Ammon's horn (tissue), 1 donor: ENCODE measurements at places on chromosomes 2 and 18.

DNA sequence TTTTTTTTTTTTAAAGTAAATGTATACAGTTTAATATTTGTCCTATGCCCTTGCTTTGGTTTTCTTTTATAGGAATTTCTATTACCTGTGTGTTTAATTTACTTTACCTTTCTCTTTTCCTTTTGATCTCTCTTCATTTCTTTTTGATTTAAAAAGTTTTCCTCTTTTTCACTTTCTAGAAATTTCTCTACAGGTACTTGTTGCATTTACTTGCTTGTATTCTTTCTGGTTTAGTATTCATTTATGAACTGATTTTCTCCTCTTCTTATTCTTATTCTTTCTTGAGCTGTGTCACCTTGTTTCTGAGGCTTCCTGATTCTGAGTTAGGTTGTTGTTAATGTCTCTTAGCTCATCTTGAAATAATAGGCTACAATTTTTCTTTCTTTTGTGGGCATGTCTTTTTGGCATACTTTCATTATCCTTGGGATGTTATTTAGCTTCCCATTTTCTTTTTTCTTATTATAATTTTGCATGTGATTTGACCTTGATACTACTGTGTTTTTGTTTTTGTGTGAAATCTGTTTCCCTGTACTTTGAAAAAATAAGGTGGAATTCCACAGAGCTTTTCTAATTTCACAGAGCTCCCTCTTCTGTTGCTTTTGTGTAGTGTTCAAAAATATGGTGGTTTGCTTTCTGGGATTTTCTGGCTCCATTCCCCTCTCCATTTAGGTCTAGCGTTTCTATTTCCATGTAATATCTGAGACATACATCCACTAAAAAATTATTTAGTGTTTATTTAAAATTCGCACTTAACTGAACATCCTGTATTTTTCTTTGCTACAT, 25.5 kb upstream of the ALMS1 start:
- DNase-seq: peak; percentile 11

DNA sequence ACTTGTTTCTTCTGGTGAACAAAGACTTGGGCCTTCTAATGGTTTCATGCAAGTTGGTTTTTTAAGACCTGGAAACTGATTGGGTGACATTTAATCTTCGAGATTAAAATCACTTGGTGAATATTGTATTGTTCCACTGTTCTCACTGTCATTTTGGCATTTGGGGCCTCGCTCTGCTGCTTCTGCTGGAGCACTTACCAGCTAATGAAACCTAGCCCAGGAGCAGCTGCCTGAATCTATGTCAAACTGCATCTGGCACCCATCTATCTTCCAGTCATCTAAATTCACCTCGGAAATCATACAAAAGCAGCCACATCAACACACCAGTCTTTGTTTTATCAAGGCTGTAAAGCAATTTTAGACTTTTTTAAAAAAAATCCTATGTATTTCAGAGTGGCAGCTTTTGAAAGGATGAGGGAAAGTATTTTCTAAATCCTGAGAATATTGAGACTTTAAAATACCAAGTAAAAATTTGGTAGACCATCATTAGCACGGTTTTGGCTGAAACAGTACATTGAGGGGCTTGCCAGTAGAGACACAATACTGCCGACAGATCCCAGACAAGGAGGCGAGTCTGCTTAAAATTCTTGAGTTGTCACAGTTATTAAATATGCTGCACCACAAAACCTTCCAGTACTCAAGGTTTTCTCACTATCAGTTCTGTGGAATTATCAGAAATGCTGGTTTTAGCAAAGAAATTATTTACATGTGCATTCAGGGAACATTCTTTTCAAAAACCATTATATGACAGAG, 26.1 kb upstream of the SERTAD2 start:
- peak; percentile 15 for DNase-seq

DNA sequence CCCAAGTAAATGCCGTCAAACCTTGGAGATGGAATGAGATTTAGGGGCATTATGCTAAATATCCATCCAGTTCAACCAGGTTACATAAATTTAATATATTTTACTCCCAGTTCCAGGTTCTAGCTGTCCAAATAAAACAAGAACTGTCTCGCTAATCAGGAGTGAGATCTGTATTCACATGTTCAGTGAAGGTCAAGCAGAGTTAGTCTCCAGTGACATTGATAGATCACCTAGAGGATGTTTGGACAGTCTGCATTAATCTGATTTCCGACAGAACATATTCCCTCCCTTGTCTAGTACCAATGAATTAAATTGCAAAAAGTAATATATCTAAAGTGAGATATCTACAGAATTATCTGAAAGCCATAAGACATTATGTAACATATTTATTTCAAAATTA, 979.4 kb upstream of the CNTNAP5 start:
- DNase-seq: no peak

- DNase-seq: no peak
Observed at GRCh38 chr2:99348173-99348572, 11.0 kb downstream of the EIF5B start.

DNA sequence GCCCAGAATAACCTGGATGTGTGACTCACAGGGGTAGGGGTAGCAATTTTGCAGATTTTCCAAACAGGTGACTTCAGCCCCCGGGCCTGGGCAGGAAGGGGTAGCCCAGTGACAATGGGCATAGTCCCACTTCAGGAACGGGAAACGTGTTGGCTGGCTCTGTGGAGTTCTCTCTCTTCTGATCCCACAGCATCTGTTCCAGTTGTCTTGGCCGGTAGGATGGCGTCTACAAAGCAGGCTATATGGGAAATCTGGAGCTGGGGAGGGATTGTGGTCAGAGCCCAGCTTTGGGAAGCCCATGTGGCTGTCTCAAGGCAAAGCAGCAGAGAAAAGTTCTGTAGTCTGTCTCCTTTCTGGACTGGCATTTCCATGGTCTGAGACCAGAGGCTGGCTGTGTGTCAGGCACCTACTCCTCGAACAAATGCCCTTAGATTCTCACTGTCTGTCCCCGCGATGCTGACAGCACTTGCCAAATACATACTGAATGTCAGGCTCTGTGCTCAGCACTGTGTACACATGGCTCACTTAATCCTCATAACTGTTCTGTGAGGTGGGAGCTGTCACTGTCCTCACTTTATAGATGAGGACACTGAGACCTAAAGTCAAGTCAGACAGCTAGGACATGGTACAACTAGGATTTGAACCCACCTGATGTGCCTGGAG, 17.9 kb upstream of the TMEM214 start:
- peak; percentile 53 for DNase-seq

DNA sequence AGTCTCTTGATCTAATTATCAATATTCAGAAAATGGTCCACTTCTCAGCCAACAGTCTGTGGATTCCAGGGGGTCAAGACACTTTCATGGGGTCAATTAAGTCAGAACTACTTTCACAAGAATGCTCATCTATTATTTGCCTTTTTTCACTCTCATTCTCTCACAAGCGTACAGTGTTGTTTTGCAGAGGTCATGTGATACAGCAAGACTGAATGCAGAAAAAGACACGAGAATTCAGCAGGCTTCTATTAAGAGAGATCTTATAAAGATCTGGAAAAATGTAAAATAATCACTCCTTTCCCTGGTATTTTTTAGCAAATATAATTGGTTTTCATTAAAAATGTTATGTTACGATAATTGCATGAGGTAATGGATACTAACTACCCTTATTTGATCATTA, 8.7 kb downstream of the RPRD1A start:
- DNase-seq: peak; percentile 16

DNA sequence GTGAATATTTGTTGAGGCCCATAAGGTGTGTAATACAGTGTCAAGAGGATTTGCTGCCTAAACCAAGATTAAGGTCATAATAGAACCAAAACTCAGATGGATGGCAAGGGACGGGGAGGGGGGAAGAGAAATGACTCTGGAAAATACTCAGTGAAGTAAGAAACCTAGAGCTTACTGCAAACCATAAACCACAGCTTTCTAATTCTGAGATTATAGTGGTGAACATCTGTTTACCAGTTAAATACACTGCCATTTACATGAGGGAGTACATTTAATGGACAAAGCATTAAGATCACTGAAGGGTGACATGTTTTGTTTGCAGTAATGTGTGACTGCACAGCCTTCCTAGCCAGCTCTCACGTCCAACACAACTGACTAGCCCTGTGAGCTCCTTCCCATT, 19.8 kb downstream of the EVX2 start:
- DNase-seq: no peak

DNA sequence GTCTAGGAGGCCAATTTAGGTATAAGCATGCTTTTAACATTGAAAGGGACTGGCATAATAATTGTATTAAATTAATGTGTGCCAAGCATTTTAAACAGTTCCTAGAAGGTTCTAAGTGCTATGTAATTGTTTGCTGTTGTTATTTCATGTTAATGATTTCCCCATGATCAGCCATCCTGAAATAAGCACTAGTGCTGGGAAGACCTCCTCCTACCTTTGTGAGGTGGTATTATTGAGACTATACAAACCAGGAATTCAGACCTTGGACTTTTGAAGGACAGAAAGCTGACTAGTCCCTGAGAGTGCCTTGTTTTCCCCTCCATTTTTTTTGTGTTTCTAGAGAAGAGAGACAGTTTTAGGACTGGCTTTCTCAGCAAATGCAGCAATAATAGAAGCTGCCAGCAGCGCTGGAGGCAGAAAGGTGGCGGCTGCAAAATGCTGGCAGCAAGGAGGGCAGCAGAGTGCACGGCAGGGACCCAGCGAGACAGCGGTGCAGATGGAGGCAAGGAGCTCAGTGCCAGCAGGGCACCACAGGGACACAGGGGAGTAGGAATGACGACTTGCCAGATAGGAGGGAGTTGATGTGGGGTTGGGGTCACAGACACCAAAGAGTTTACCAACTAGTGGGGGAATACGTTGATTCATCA, 25.3 kb downstream of the NABP1 start:
- no peak for DNase-seq

- peak; percentile 74 for DNase-seq
Observed at GRCh38 chr2:70087702-70088597, 673 bp downstream of the PCBP1 start.

DNA sequence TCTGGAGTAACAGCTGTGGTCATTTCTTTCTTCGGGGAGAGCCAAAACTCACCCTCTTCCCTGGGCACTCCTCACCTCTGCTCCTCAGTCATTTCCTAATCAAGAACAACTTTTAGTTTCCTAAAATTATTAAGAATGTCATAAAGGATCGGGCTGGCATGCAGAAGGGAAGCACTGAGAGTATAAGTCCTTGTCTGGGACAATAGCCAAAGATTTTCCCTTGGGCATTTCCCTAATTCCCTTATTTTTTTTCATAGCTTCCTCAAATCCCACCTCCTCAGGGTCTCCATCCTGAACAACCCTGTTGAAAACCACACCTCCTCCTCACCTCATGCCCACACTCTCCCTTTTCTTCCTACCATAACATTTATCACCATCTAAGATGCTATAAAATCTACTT, 115.0 kb downstream of the MREG start:
- DNase-seq: no peak

- peak; percentile 48 for DNase-seq
Observed at GRCh38 chr2:88165332-88166003, 4.7 kb upstream of the THNSL2 start.

GRCh38 chr18:75251466-75251865, 40.9 kb downstream of the TSHZ1 start:
- DNase-seq: no peak

- no peak for DNase-seq
Observed at GRCh38 chr2:20157193-20157891, 67.6 kb downstream of the SDC1 start.

DNA sequence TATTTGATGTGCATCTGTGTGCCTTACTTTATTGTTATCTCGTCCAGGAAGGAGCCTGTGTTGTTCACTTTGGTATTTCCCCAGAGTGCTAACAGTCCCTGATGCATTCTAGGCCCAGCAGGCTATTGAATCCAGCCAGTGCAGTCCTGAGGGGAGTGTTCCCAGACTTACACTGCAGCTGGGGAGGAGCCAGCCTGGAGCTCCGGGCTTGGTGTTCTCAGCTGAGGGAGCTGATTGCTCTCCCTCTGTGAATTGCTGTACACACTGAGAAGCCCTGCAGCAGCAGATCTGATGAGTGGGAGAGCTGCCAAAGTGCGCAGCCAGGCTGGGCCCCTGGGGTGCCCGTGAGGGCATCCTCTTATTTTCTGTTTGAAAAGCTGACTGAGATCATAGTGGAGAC, 159.2 kb downstream of the GALNT3 start:
- DNase-seq: peak; percentile 93

DNA sequence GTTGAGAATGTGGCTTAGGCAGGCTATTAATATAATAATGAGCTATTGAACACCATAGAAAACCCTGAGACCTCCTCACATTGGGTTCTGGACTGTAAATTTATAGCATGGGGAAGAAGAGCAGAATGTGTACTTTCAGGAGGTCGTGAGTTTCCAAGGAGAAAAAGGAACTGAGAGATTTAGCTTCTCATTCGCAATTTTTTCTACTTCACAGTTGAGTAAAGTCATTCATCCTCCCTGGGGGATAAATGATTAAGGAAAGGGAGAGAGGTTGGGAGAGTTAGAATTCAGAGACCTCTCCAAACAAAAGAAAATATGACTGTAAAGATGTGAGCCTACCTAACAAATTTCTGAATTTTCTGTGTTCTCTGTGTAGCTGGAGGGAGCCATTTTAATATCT, 205.8 kb upstream of the CYRIA start:
- DNase-seq: no peak

GRCh38 chr18:44857744-44858491, 177.2 kb downstream of the SETBP1 start:
- no peak for DNase-seq

DNA sequence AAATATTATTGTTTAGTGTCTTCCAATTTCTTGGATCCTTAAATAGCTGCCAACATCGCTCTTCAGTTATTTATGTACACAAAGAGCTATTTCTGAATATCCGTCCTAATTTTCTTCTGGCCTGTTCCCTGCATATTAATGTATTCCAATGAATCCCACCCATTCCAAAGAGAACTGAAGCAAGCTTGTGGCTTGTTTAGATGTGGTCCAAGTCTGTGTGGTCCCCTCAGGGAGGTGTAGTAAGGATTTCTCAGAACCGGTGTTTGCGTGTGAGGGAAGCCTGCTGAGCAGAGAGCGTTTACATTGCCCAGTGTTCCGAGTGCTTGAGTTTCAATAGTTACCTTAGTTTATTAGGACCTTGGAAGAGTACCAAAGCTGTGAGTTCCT, 25.1 kb upstream of the IL1R1 start:
- no peak for DNase-seq

DNA sequence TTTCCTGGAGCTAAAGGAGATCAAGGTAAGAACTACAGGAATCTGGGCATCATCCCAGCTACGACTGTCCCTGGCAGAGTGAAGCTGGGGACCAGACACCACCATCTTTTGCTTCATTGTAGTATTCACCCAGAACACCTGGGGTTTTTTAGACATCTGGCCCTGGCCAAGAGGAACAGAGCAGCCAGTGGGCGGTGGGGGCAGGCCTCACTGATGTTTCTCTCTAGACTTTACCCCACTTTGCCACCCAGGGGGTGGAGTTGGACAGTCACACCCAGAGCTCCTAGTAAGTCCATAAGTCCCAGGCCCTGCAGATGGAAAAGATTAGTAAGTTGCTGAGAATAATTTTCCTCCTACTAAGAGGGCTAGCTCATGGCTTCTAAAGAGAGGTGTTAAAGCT, 39.6 kb downstream of the MARCO start:
- no peak for DNase-seq
